ENCODE measurements at places on chromosomes 5 and 9. TPM values are rescaled to one million over a fixed set of nuclear protein-coding genes. Genes with fewer than 3 reads are reported as not detected.

DNA sequence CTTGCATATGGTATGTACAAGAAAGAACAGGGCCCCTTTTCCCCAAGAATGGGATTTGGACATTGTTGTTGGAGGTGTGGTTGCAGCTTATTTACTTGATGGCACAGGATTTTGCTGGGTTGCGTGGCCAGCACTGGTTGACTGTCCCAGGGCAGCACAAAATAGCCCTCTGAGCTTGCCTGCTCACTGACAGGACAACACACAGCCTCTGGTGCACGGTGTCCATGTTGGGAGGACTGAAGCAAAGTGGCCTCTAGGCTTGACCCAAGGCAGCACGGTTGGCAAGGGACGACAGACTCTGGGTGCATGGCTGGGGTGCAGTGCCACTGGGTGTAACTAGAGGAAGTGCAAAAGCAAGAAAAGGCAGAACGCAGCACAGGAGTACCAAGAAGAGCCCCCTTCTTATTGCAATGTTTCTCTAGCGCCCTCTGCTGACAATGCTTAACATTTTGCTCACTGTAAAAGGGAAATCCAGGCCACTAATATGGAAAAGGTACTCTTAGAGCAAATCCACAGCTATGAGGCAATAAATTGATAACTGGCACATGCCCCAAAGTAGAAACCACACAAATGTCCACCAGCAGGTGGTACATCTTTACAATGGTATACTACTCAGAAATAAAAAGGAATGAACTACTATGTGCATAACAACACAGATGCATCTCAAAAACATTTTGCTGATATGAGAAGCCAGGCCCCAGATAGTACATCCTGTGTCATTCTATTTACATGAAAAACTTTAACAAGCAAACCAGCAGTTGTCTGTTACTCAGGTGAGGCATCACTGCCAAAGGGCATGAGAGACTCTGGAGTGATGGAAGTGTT is 47.4 kb upstream of the BARX1 start:
- DNase-seq, result peak; percentile 86

PCDHGB1 gene
- 8.9 TPM for total RNA-seq

GRCh38 chr5:142841511-142842265 is 71.5 kb downstream of the ARHGAP26 start:
- DNase-seq, result peak; percentile 72

- peak; percentile 54 for DNase-seq
Observed at GRCh38 chr9:124452841-124453585, 2.8 kb downstream of the ADGRD2 start.

DNA sequence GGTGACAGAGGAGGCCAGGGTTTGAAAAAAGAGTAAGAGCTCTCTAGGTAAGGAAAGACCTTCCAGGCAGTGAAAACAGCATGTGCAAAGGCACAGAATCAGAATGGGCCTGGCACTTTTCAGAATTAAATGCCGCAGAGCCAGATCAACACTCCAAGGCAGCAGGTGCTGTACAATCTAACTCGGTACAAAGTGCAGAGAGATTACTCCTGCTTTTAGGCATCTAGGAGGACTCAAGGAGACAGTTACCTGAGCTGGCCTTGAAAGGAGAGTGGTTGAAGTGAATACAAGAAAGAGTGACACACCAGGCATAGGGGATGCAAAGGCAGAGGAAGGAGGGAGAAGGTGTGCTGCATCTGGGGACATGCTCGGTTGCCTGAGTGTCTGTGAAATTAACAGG is 21.5 kb downstream of the HRH2 start:
- no peak for DNase-seq

SPATA31D1 gene
- total RNA-seq, result not detected

DNA sequence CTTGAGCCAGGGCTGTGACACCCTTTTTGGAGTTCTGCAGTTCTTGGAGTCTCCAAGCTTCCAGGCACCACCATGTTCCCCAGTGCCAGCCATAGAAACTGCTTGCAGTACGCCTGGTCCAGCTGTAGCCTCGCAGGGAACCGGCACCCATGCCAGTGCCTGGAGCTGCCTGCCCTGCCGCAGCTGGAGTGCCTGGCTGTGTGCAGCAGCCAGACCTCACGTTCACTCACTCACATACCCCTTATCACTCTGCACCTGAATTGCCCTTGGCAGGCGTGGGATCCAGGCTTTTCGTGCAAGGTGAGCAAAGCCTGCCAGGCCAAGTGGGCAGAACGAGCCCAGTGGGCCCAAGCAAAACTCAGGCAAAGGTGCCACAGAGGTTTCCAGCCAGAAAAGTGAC is 77.8 kb upstream of the SHB start:
- no peak for DNase-seq

GRCh38 chr5:135373736-135374515 is 25.1 kb downstream of the MACROH2A1 start:
- no peak for DNase-seq

DNA sequence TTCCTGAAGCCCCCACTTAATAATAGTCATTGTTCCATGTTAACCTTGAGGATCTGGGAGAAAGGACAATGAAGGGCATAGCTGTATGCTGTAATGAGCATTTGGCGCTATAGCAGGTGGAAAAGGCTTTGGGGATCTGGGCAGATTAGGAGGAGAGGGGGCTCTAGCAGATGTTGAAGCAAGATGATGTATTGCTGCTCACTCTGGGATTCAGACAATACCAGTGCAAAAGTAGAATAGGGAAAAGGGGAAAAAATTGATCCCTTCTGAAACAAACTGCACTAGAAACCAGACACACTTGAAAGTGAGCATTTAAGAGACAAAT is 575.3 kb upstream of the MEF2C start:
- DNase-seq, result no peak

DNA sequence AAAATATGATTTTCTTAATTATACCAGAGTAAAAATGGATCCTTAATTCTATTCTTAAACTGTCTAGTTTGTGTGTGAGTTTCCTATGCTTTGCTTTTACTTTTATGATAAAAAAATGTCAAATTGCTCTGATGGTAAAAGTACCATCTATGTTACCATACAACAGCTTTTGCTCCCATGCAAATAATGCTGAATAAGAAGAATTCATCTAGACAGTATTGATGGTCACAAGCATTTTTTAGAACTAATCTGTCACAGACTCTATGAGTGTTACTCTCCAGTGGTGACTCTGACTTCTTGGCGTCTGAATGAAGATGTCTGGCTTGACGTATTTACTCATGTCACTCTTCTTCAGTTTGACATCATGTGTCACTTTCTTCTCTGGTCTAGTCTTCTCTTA is 608.1 kb upstream of the RORB start:
- no peak for DNase-seq

All from GM23338 (cell line).